Neuronal stem cell (in vitro differentiated cells): ENCODE measurements at places on chromosomes 13 and 19.
A peak's percentile ranks its signal among the peaks of the same experiment; 100 is the strongest.

DNA sequence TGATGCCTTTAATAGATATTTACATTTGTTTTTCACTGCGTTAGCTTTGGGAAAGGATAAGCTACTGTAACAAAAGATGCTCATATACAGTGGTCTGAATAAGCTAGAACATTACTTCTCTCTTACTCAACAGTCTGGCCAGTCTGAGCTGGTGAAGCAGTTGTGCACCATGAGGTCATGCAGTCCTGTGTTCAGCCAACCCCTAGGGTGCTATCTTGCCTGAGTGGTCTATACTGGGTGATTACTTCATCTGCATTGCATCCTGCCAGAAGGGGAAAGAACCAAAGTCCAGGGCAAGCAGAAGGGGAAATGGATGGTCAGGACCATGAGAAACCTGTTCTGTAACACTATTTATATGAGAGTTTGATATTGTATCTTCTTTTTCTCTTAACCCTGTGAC is 31.5 kb downstream of the ERCC5 start:
- H3K4me1 ChIP-seq, result peaks cover 8% of the 10 kb centered on the region
- peaks cover 45% of the 10 kb centered on the region for H3K36me3 ChIP-seq
- H3K27me3 ChIP-seq, result no peaks in the 10 kb centered on the region
- no peak for DNase-seq
- no peak overlapping the region for H3K4me3 ChIP-seq

DNA sequence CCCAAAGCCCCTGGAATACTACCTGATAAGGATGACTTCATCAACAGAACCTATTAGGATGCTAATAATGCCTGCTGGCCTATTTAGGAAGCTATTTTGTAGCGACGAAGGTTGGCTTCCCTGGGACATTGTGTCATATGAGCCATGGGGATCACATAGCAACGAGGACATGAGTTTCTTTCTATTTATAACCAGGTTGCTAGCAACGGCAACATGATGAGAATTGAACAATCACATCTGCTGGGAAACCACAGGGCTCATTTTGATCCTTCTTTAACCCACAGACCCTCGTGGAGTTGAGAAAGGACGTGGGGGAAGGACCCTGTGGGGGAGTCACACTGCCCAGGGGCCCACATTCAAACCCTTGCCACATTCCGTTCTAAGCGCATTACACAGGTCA is 172.2 kb downstream of the COL4A1 start:
- no peak overlapping the region for H3K4me3 ChIP-seq
- no peaks in the 10 kb centered on the region for H3K27me3 ChIP-seq
- no peak overlapping the region for H3K27ac ChIP-seq
- DNase-seq, result no peak
- peaks cover 43% of the 10 kb centered on the region for H3K4me1 ChIP-seq
- no peaks in the 10 kb centered on the region for H3K36me3 ChIP-seq

- H3K4me3 ChIP-seq, result no peak overlapping the region
- peaks cover 5% of the 10 kb centered on the region for H3K4me1 ChIP-seq
These were observed 27.6 kb downstream of the ANKRD27 start for GRCh38 chr19:32647361-32647760.

GRCh38 chr13:80010286-80010831 is 330.6 kb downstream of the SPRY2 start:
- H3K27me3 ChIP-seq, result no peaks in the 10 kb centered on the region
- H3K27ac ChIP-seq, result no peak overlapping the region
- peak overlapping the region; percentile 21 for H3K4me3 ChIP-seq
- DNase-seq, result no peak
- no peaks in the 10 kb centered on the region for H3K36me3 ChIP-seq

GRCh38 chr19:5826531-5827341 is 12.8 kb downstream of the FUT6 start:
- no peaks in the 10 kb centered on the region for H3K4me1 ChIP-seq
- no peak overlapping the region for H3K27ac ChIP-seq
- H3K27me3 ChIP-seq, result no peaks in the 10 kb centered on the region
- no peak overlapping the region for H3K4me3 ChIP-seq
- DNase-seq, result peak; percentile 32

DNA sequence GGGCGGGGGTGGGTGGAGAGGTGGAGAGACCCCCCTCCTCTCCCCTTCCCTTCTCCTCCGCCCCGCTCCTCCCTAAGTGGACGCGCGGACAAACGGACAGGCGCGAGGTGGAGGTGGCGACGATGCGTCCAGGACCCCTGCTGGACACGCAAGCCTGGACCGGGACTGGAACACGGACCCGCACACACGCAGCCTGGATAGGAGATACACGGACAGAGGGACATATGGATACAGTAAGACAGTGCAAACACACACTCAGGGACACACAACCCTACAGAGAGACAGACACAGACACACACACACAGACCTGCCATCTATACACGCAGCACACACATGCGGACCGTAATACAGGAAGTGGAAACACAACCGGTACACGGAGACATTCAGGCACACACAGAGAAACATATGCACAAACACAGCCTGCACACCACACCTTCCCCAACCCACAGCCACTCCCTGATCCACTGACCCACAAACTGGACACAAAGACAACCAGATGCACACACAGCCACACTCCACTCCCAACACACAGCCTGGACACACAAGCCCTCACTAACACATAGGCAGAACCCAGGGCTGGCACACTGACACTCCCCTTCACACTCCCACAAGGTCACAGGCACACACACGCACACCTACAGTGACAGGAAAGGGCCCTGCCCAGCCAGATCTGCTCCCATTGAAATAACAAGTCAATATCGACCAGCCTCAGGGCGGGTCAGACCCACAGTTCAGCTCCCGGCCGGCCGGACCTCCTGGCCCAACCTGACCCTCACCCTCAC is 696 bp upstream of the ERFL start:
- no peaks in the 10 kb centered on the region for H3K36me3 ChIP-seq
- H3K27ac ChIP-seq, result no peak overlapping the region
- peaks cover 98% of the 10 kb centered on the region for H3K27me3 ChIP-seq
- peaks cover 6% of the 10 kb centered on the region for H3K4me1 ChIP-seq
- no peak for DNase-seq

DNA sequence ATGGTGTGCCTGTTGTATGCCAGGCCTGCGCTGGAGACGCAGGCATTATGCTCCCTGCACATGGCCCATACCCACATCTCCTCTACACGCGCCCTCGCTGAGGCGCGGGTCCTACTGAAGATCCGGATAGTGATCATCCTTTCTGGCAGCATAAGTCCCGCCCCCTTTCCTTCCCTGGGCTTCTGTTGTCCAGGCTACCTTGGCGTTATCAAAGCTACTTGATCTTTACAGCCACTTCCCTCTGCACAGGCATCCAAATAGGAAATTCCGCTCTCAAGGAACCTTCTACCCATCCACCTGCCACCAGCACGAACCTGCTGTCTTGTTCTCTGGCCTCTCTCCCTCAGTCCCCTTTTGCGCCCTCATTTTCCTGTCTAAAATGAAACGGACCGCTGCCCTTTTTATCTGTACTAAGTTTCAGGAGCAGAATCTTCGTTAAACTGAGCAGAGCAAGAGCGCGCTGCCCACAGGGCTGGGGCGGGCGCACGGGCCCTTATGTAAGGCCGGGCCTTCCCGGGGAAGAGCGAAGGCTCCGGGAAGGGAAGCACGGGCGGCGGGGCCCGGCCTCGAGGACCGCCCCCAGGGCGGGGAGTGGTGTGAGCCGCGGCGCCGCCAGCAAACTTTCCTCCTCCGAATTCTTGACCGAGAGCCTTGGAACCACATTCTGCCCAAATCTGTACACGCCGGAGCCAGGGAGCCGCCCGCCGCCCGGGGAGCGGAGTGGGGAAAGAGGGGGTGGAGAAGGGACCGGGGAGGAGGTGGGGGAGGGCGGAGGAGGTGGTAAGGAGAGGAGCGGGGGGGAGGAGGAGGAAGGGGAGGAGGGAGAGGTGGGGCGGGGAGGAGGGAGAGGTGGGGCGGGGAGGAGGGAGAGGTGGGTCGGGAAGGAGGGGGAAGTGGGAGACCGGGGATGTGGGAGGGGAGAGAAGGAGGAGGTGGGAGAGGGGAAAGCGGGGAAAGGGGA is 920 bp upstream of the UBE2L5 start:
- peak; percentile 74 for DNase-seq
- peaks cover 6% of the 10 kb centered on the region for H3K4me1 ChIP-seq
- no peaks in the 10 kb centered on the region for H3K27me3 ChIP-seq
- peak overlapping the region; percentile 43 for H3K4me3 ChIP-seq

- DNase-seq, result no peak
- H3K4me1 ChIP-seq, result peaks cover 33% of the 10 kb centered on the region
These were observed 32.6 kb downstream of the CEACAM1 start for GRCh38 chr19:42495663-42496062.

DNA sequence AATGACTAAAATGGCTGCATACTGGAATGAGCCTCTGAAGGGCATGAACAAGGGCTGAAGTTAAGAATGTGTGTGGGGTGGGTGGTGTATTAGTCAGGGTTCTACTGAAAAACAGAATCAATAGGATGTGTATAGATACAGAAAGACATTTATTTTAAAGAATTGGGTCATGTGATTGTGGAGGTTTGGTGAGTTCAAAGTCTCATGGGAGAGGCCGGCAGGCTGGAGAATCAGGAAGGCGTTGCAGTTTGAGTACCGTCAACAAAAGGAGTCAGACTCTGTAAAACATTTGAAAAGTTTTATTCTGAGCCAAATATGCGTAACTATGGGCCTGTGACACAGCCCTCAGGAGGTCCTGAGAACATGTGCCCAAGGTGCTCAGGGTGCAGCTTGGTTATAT is 24.5 kb upstream of the CYSLTR2 start:
- H3K36me3 ChIP-seq, result no peaks in the 10 kb centered on the region
- H3K4me1 ChIP-seq, result no peaks in the 10 kb centered on the region
- no peak overlapping the region for H3K4me3 ChIP-seq
- H3K27ac ChIP-seq, result no peak overlapping the region
- DNase-seq, result no peak
- no peaks in the 10 kb centered on the region for H3K27me3 ChIP-seq

GRCh38 chr19:51784922-51785690 is 9.9 kb upstream of the FPR3 start:
- no peak for DNase-seq
- H3K27ac ChIP-seq, result no peak overlapping the region
- no peak overlapping the region for H3K4me3 ChIP-seq
- no peaks in the 10 kb centered on the region for H3K36me3 ChIP-seq
- no peaks in the 10 kb centered on the region for H3K27me3 ChIP-seq

GRCh38 chr13:75770592-75771011 is 134.5 kb downstream of the LMO7 start:
- no peaks in the 10 kb centered on the region for H3K4me1 ChIP-seq
- DNase-seq, result no peak
- H3K27me3 ChIP-seq, result no peaks in the 10 kb centered on the region
- no peak overlapping the region for H3K4me3 ChIP-seq
- H3K36me3 ChIP-seq, result no peaks in the 10 kb centered on the region

- no peaks in the 10 kb centered on the region for H3K4me1 ChIP-seq
- no peaks in the 10 kb centered on the region for H3K36me3 ChIP-seq
- H3K4me3 ChIP-seq, result no peak overlapping the region
- no peaks in the 10 kb centered on the region for H3K27me3 ChIP-seq
- DNase-seq, result no peak
These were observed 6.9 kb upstream of the ICAM4 start for GRCh38 chr19:10279737-10280442.

GRCh38 chr19:50003810-50004419 is 21.3 kb downstream of the VRK3 start:
- H3K27ac ChIP-seq, result no peak overlapping the region
- peaks cover 49% of the 10 kb centered on the region for H3K36me3 ChIP-seq
- H3K4me3 ChIP-seq, result no peak overlapping the region
- H3K4me1 ChIP-seq, result no peaks in the 10 kb centered on the region
- no peak for DNase-seq

GRCh38 chr19:51743405-51743804 is 8.3 kb downstream of the FPR1 start:
- no peak overlapping the region for H3K4me3 ChIP-seq
- no peak for DNase-seq
- no peaks in the 10 kb centered on the region for H3K27me3 ChIP-seq
- no peaks in the 10 kb centered on the region for H3K36me3 ChIP-seq

GRCh38 chr13:95620825-95621498 is 23.5 kb downstream of the DZIP1 start:
- H3K4me3 ChIP-seq, result no peak overlapping the region
- H3K36me3 ChIP-seq, result peaks cover 27% of the 10 kb centered on the region
- no peaks in the 10 kb centered on the region for H3K4me1 ChIP-seq

GRCh38 chr13:76570510-76570971 is 315.7 kb downstream of the KCTD12 start:
- no peak for DNase-seq
- peaks cover 1% of the 10 kb centered on the region for H3K4me1 ChIP-seq
- H3K27ac ChIP-seq, result no peak overlapping the region
- no peaks in the 10 kb centered on the region for H3K36me3 ChIP-seq
- H3K4me3 ChIP-seq, result no peak overlapping the region

DNA sequence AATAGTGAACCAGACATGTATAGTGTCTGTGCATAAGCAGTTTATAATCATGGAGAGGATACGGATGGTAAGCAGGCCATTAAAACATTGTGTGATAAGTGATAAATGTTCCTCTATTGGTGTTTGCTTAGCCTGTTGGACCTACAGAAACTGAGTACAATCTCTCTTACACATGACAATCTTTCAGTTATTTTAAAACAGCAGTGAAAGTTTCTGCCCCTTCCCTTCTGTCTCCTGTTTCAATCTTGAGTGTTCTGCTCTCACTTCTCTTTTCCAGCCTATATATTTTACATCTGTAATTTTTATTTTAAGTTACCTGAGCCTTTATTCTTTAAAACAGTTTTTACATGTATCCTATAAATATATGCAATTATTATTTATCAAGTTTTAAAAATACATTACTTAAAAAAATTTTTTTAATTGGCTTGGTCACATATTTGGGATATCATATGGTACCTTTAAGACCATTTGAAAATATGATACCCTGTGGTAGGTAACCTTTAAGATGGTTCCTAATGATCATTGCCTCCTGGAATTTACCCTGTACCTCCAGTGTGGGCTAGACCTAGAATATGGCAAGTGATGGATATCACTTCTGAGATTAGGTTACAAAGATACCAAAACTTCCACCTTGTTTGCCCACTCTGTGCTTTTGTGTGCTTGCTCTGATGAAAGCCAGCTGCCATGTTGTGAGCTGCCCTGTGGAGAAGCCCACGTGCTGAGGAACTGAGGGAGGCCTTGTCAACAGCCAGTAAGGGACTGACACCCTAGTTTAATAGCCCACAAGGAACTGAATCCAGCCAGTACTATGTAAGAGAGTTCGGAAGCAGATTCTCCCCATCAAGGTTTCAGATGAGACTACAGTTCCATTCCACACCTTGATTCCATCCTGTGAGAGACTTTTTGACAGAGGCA is 99.3 kb downstream of the DHRS12 start:
- no peaks in the 10 kb centered on the region for H3K27me3 ChIP-seq
- H3K27ac ChIP-seq, result no peak overlapping the region
- H3K36me3 ChIP-seq, result peaks cover 4% of the 10 kb centered on the region
- no peak overlapping the region for H3K4me3 ChIP-seq
- no peak for DNase-seq

- no peaks in the 10 kb centered on the region for H3K36me3 ChIP-seq
- no peak for DNase-seq
- H3K4me3 ChIP-seq, result no peak overlapping the region
These were observed 121.7 kb upstream of the TSHZ3 start for GRCh38 chr19:31470952-31471351.

- no peak overlapping the region for H3K27ac ChIP-seq
- DNase-seq, result no peak
- no peaks in the 10 kb centered on the region for H3K36me3 ChIP-seq
- H3K27me3 ChIP-seq, result no peaks in the 10 kb centered on the region
- no peaks in the 10 kb centered on the region for H3K4me1 ChIP-seq
- no peak overlapping the region for H3K4me3 ChIP-seq
These were observed 25.9 kb downstream of the ACSBG2 start for GRCh38 chr19:6161271-6161850.
